HTR-8/SVneo (cell line): ENCODE measurements at places on chromosomes 7 and 10.

- no peak for DNase-seq
These were observed 279.8 kb upstream of the CACNA2D1 start for GRCh38 chr7:82723411-82723810.

- no peak for DNase-seq
These were observed 53.8 kb downstream of the MCMBP start for GRCh38 chr10:119818889-119819270.

GRCh38 chr7:33262476-33262875, 133.1 kb downstream of the BBS9 start:
- DNase-seq = no peak

DNA sequence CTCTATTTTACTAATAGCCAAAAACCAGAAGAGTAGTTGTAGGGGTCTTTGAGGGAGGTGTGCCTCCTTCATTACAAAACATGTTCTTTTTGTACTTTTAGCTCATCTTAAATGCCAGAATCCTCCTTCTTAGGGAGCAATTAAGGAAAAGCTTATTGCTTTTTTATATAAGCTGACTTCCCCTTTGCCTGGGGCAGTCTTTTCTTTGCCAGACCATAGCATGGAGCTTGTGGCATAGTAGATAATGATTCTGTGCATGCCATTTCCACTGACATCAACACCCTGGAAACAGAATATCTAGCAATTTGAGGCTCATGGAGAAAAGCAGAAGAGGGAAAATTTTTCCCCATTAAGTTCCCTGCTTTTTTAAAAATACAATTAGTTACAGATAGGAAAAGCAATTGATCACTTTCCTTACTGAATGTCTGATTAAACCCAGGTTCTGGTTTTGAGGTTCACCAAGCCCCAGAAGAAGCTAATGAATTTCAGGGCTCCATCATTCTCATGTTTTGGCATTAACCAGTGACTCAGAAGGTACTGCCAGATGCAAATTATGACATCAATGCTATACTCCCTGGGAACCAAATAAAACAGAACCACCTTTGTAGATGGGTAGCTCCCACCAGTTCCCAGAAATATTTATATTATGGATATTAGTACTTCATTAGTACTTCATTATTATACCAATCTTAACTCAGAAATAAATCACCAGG, 410.6 kb downstream of the KCNMA1 start:
- DNase-seq = no peak

DNA sequence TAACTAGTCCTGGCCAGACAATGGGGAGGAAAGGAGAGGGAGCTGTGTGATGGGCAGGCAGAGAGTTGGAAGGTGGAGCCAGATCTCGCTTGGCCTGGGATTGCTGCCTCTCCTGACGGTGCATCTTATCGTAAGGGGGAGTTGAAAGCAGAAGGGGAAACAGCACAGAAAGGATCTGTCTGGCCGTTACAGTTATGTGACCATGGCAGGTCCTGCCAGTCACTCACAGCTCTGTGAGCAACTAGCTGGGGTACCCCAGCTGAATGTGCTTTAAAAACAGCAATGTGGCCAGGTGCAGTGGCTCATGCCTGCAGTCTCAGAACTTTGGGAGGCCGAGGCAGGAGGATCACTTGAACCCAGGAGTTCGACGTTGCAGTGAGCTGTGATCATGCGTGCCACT, 8.1 kb downstream of the BLVRA start:
- no peak for DNase-seq

- no peak for DNase-seq
These were observed 116.7 kb upstream of the C10orf90 start for GRCh38 chr10:126787201-126787600.

DNA sequence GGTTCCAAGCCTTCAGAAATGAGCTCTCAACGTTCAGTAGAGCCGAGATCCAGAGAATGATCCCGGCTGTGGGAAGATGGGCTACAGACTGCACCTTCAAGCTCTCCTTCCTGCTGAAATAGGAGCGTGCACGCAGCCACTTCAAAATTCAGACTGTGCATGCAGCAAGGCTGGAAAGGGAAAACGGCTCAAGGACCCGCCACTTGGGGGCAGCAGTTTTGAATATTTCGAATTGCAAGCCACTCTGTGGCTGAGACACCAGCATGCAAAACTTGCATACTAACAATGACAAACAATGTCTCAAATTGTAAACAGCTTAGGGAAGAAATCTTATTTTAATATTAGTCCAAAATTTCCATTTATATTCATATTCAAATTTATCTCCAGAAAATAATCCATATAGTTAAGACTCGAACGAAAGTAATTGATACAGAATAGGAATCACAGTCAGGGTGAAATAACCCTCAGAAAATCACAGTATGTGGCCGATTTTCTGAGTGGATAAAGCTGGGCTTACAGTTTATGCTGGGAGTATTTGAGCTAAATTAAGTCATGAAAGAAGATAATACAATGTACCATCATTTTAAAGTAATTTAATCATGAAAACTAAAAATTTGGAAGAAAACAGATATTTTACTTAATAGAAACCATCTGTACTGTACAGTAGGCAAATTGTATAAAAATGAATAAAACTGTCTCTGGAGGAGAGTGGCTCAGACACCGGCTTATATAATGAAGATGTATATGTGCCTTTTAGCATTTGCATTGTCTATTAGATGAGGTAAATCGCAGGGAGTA, 137.9 kb upstream of the MKI67 start:
- no peak for DNase-seq

GRCh38 chr7:11473807-11474424, 358.1 kb downstream of the THSD7A start:
- DNase-seq = no peak

- no peak for DNase-seq
These were observed 17.9 kb downstream of the RTKN2 start for GRCh38 chr10:62250594-62251198.

DNA sequence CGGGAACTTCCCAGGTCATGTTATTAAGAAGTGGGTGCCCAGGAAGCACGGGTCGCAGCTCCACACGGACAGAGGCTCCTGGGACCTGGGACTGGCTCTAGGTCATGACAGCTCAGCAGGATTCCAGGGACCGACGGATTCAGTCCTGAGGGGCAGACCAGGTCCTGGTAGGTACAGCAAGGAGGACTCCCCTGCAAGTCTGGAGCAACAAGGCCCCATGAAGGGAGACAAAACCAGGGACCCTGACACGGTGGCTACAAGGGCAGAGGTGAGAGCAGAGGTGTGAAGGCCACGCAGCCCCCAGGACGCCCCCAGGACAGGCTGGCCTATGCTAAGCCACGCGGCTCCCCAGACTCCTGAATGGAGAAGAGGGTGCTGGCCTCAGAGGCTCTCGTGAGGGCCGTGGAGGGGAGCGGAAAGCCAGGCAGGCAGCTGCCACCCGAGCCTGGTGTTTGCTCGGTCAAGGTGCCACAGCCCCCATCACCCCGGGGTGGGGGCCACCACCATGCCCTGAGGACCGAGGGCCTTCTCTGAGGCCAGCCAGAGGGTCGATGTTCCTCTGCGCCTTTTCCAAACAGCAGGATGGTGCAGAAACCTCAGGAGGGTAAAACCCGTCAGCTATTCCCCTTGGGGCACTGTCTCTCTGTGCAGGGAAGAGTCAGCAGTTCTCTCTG, 348.9 kb downstream of the PTPRN2 start:
- no peak for DNase-seq

- DNase-seq = no peak
These were observed 14.5 kb downstream of the IFIT5 start for GRCh38 chr10:89428877-89429276.

DNA sequence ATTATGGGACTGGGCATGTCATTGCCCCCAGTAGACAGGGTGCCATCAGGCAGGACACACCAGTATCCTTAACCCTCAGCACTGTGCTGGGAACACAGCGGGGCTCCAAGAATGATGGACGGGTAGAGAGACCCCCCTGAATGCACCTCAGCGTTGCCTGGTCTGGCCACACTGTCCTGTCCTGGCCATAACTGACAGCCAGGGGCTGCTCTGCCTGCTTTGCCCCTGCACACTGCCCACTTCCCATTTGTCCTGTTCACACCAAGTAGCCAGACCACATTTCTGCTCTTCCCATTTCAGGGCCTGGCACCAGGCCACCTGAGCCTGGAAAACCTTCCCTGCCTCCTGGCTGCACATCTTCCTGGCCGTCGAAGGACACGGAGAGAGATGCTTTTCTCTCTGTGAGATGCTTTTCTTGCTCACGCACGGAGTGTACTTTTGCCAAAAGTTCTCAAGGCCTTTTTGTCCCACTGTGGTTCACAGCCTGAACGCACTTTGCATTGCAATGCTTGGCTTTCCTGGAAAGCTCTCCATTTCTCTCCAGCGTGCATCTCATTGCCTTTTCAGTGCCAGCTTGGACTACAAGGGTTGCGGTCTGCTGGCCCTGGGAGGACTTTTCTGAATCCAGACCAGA, 131.0 kb upstream of the EEPD1 start:
- DNase-seq = no peak

DNA sequence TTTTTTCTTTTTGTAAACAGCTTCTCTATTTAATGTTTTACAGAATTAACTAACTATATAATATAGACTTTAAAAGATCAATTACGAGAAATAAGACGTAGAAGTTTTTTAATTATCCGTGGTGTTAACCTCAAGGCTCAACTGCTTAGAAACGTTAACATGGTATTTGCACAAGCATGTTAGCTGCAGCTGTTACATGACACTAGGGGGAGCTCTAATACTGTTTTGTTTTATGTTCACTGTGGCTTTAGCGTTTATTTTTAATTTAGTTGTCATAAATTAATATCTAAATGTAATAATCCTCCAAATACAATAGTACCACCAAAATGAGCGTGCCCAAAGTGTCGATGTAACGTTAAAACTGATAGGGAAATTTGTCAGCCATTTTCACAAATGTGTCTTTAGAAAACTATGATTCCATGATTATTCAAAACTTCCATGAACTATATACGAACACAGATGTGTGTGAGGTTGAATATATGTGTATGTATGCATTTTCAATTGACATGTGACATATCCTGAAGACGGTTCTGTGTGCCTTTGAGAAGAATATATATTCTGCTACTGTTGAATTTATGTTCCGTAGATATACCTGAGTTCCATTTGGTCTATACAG, 828.8 kb upstream of the MBL2 start:
- peak; percentile 27 for DNase-seq

- no peak for DNase-seq
These were observed 163.2 kb downstream of the SH2D4B start for GRCh38 chr10:80700760-80701444.

GRCh38 chr10:42690449-42691360, 52.3 kb upstream of the ZNF33B start:
- no peak for DNase-seq
